DMS153 (cell line): ENCODE measurements at places on chromosomes 4 and X.

DNA sequence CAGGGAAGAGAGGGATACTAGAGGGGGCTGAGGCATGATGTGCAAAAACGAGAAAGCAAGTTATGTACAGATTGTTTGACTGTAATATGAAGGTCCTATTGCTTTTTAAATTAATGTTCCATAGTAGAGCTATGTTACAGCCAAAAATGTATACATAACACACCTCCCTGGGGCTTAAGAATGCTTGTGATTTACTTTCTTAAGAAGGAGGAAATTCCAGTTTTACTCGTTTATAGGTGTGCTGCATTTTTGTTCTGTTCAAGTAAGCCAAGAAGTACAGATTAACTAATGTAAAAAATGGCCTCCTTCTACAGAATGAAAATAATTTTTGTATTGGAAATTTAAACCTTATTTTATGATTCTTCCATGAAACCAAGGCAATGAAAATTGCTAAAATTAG is 614.4 kb upstream of the NR3C2 start:
- no peak for DNase-seq

GRCh38 chrX:39752815-39753214 is 344.9 kb downstream of the BCOR start:
- peak; percentile 59 for DNase-seq

DNA sequence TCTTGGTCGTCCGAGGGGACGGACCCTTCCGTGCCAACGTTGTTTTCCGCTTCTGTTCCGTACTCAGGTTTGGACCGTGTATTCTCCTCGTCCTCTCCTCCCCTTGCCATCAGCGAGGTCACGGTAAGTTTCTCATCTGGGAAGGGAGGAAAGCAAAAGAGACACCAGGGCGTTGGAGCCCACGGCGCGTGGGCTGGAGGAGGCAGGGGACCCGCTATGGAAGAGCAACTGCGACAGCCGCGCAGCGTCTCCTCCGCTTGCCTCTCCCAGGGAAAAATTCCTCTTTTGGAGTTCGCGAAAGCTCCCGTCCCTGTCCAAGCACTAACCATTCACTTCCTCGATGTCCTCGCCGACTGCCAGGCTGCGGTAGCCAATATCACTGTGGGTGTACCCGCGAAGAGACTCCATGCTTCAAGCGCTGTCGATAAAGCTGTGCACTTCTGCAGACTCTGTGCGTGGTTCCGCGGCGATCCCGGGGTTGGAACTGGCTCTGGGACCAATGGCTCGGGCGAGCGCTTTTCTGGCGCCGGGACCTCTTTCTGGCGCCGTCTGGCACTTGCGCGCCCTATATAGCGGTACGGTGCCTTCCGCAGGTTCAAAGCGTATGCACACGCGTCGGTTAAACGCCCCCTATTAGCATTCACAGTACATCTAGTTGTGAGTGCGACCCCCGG is at the start of gene ESX1:
ESX1 (minus strand) TSS at position 492 of the 674 bp plus-strand sequence; CDS start at position 408, 84 bp downstream.
- no peak for DNase-seq

- DNase-seq = no peak
Measured at GRCh38 chrX:46627062-46627461, 53.5 kb downstream of the CHST7 start.

DNA sequence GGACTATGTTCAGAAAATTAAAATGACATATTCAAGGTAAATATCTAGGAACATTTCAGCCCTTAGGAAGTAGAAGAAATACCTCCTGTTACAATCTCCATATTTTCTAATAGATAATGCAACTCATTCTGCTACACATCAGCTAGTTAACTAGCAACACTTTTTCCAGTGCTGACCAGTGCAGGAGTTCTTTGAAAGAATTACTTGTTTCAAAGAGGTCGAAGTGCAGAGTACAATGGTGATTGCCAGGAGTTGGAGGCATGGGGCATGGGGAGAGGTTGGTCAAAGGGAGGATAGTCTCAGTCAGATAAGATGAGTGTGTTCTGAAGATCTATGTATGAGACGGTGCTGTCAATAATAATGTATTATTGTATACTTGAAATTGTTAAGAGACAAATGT is 53.1 kb downstream of the MTNR1A start:
- no peak for DNase-seq

DNA sequence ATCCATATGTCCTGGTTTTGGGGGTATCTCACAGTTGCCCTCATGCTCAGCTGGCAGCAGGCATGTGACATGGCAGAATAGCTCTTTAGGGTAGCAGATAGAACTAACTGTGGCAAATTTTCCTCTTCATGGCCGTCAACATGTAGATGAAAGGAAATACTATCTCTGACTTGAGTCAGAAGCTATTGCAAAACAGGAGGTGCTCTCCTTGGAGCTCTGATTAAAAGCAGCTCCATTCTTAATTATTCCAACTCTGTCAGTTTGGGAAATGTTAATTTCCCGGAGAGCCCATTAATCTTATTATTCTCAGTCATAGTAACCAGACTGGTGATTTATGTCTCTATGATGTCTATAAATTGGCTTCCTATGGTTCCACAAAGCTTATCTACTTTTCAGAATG is 18.2 kb downstream of the IL13RA1 start:
- no peak for DNase-seq

GRCh38 chrX:152520653-152521052 is 69.5 kb upstream of the GABRA3 start:
- no peak for DNase-seq
